ENCODE measurements at places on chromosomes 6 and 20.

- DNase-seq = no peak
These were observed 5.4 kb upstream of the MICA start for GRCh38 chr6:31397901-31398525.

GRCh38 chr6:82022614-82023129 is 224.9 kb downstream of the IBTK start:
- no peak for DNase-seq

DNA sequence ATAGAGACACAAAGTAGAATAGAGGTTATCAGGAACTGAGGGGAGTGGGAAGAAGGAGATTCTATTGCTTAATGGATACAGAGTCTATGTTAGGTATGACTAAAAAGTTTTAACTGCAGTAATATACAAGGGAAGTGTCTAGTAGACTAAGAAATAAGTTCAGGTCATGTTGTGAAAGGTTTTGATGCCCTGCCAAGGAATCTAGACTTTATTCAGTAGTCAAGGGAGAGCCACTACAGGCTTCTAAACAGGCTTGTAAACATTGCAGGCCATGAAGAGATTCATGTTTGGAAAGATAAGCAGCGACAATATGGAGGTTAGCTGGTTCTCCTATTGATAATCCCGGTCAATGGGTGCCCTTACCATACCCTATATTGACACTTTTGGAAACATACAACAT is 352.8 kb upstream of the SOX4 start:
- DNase-seq = no peak

- no peak for DNase-seq
These were observed 135.1 kb downstream of the KIF16B start for GRCh38 chr20:16438100-16438499.

GRCh38 chr6:25350573-25350972 is 71.4 kb downstream of the CARMIL1 start:
- DNase-seq = no peak

GRCh38 chr6:52103623-52104022 is 16.2 kb upstream of the PKHD1 start:
- DNase-seq = no peak

GRCh38 chr6:76004202-76004601 is 68.3 kb downstream of the IMPG1 start:
- DNase-seq = no peak

- DNase-seq = no peak
These were observed 13.2 kb upstream of the NEDD9 start for GRCh38 chr6:11245381-11246256.

GRCh38 chr20:9886227-9886626 is 47.4 kb upstream of the PAK5 start:
- no peak for DNase-seq

GRCh38 chr20:36861875-36862801 is 13.8 kb upstream of the TLDC2 start:
- no peak for DNase-seq

DNA sequence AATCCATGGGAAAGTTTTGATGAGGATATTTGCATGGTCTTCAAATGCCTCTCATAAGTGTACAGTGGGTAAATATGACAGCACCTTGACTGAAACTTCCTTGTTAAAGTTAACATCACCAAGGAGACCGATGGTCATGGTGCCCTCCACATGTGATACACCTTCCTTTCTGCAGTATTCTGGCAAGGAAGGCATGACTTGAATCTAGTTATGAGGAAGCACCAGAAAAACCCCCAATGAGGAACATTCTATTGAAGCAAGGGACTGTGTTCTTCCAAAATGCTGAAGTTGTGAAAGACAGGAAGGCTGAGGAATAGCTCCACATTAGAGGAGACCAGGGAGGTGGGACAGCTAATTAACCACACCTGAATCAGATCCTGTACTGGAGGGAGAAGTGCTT is 118.3 kb downstream of the SLC24A3 start:
- no peak for DNase-seq

DNA sequence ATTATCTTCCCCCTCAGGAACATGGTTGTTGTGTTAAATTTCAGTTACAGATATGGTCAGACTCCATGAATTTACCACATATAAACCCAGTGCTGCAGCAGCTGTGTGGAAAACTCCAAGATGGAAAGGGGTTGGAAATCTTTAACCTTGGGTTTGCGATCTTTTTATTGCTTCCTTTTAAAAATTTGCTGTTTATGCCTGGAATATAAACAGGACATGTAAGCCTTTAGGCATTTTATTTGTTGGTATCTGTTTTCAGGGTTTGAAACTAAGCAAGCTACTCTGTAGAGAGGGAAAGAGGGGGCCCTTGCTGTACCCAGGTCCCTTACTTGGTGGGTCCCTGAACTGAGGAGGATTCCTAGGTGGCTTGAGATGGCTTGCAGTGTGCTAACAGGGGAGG is 778 bp downstream of the PKIG start:
- no peak for DNase-seq

GRCh38 chr6:85273046-85273445 is 176.8 kb upstream of the NT5E start:
- no peak for DNase-seq

DNA sequence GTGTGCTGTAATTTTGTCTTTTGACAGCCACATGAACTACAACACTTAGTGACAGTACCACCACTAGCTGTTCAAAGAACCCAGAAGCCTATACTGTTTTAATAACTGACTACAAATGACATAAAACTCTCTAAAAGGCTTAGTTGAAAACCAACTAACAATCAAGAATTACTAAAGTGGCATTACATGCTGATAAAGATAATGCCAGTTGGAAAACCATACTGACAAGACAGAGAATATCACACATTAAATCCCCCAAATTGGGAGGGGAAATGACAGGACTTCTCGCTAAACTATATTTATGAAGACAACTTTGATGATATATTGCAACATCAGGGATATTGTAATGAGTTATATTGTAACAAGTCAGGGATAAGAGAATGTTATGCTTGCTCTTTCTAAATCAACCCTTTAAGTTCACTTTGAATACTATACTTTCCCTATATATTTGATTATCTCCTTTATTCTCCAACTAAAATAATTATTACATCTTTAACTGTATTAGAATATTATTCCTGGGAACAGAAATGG is 6.2 kb downstream of the NCOA5 start:
- no peak for DNase-seq

DNA sequence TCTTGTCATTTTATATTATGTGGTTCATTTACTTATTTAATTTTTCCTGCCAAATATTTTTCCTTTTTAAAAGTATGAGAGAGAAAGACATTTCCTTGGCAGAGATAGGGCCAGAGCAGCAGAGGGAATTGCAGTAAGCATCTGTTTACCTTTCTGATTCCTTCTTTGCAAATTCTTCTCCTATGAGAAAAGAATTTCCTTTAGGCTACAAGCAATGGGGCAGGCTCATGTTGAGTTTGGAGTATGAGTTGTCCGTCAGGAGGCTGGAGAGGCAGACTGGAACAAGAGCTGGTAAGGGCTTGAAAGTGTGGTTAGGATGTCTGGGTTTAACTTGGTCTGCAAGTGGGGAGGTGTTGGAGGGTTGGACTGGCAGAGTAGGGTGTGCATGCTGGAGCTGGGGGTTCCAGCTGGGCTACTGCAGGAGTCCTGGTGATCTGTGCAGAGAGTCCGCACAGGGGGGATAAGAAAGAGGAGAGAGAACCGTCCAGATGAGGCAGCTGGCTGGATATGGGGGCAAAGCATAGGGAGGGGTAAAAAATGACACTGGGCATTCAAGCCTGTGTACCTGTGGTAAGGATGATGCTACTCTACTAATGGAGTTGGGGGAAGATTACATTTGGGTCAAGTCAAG is 19.7 kb downstream of the TIAM2 start:
- no peak for DNase-seq

- DNase-seq = no peak
These were observed 495.4 kb downstream of the CDH26 start for GRCh38 chr20:60453388-60454246.

GRCh38 chr20:53828682-53829254 is 235.1 kb upstream of the ZNF217 start:
- DNase-seq = no peak

DNA sequence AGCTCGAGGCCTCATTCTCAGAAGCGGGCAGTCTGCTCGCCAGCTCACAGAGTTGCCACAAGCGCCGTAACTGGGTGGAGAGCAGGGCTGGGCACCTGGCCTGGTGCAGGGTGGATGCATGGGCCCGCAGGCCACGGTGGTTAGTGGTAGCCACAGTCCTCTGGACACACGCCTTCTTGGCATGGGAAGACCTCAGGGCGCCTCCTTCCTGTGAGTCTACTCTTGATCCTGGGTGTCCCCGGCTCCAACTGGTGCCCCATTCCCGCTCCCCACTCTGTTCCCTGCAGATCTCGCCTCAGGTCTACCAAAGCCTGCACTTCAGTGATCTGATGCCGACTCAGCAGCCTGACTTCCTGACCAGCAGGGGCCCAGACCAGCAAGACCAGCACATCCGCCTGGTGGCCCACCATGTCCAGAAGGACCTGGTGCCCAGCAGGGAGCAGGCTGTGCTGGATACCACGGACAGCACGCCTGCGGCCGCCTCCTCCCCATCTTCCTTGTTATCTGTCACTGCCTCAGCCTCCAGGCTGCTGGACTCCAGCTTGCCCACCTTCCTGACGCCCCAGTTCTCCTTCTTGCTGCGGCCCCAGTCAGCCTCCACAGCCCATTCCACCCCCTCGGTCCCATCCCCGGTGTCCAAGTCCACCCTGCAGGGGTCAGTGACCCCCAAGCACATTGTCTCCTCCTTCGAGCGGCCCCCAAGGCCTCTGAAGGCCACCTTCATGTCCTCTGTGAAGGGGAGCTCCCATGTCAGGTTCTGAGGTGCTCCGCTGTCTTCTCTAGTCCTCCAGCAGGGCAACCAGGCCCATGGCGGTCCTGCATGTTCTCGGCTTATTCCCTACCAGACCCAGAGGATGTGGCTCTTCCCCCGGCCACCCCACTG is 43.1 kb downstream of the SUN5 start:
- no peak for DNase-seq

- DNase-seq = no peak
These were observed 28.6 kb downstream of the MYLIP start for GRCh38 chr6:16157492-16157891.

- DNase-seq = no peak
These were observed 21.8 kb downstream of the SENP6 start for GRCh38 chr6:75623491-75623890.

GRCh38 chr6:136568129-136568528 is 17.9 kb upstream of the MAP7 start:
- DNase-seq = no peak

- DNase-seq = no peak
These were observed 18.2 kb upstream of the MYB start for GRCh38 chr6:135162678-135163439.

GRCh38 chr20:62524505-62524911 is 48.7 kb upstream of the GATA5 start:
- no peak for DNase-seq

DNA sequence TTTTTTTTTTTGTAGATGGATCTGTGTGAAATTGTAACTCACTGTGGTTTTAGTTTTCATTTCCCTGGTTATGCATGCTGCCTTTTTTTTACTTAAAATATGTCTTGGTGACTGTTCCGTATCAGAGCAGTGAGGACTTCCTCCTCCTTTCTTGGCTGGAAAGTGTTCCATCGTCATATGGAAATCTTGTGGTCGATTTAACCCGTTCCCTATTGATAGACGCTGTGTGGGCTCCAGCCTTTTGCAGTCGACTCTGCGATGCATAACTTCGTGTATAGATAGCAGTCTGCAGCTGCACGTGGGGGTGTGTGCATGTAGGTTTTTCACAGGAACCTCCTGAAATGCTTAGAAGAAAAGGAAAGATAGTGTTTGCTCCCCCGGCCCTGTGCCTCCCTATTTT is 28.1 kb upstream of the PNPLA1 start:
- DNase-seq = no peak

DNA sequence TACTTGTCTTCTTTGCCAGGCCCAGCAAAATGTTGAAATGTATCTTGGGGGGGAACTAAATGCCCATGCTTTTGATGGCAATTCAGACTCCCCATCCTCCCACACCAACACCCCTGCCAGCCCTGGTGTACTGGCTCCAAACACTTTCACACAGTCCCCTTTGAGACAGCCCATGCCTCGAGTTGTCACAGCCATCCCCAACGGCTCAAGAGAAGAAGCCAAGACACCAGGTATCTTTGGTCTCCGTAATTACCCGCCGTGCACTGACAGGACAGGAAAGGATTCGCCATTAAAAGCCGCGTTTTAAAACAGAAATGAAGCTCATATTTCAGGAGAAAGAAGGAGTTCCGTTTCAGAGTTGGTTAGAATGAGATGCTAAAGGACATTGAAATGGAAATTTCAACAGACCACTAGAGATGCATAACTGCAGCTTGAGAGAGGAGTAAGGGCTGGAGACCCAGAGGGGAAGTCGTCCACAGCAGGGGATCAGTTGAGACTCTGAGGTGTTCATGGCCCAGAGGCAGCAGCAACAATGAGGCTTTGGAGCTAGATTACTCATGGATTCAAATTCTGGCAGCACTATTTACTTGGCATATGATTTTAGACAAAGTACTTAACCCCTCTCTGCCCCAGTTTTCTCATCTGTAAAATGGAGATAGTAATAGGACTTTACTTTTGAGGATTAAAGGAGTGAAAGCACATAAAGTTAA is 63.5 kb upstream of the ADGRF1 start:
- no peak for DNase-seq

DNA sequence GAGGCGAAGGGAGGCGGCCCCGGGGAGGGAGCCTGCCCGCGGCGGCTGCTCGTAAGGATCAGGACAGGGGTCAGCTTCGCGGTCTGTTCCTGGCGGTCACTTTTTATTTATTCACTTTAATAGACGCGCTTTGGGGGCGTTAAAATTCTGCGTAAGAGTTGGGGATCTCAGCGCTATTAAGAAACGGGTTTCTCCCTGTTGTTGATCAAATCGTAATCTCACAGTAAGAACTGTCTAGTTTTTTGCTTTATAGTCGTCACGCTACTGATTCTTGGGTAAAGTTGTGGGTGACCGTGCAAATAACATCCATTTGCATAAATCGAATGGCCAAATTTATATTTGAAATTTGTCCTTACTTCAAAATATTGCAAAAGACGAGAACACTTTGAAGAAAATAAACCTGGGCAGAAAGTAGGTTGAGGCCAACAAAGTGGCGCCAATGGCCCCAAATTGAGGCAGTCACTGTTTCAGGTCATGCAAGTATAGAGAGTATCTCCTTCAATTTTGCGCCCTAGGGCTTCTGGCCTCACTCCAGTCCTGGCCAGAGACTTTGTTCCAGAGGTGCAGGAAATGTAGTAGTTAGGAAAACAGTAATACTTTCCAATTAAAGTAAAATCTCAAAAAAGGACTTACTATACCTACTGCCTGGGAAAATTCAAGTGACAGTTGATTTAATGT is 963 bp upstream of the RMND1 start:
- no peak for DNase-seq

DNA sequence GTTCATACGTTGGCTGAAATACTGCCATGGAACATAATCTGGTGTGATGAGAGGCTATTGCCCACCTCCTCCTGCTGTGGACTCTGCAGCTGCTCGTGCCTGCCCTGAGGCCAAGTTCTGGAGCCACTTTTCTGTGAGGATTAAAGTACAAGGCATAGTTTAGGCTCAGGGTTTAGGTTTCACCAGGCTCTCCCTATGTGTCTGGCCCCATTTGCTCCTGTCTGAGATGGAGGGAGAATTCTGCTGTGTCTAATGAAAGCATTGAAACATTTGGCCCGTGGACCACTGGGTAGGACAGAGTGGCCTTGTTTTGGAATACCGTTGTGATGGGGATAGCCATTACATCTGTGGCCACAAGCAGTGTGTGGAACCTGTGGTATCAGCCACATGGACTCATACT is 5.9 kb downstream of the WRNIP1 start:
- DNase-seq = no peak

GRCh38 chr20:16100767-16101166 is 472.5 kb downstream of the KIF16B start:
- no peak for DNase-seq

Data from activated CD4-positive, CD25-positive, alpha-beta regulatory T cell (primary cell).